ENCODE measurements at places on chromosomes 5 and 9.

GRCh38 chr5:31880449-31880848 lies 241.5 kb downstream of the PDZD2 start:
- DNase-seq: no peak

- DNase-seq: no peak
Measured at GRCh38 chr5:132209901-132210545, 17.6 kb downstream of the P4HA2 start.

DNA sequence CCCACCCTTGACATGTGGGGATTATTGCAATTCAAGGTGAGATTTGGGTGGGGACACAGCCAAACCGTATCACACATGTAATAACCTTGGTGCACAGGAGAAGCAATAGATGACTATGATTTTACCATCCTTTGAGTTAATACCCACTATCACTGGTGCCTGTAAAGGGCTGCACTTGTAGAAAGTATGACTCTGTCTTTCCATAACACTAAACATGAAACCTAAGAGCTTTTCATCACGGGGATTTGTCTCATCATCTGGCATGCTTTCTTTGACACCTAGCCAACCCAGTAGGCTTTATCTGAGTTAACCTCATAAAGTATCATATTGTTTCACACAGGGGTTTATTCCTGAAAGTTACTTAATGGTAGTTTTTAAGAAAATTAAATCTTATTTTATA lies 188.9 kb upstream of the TNC start:
- DNase-seq: no peak

DNA sequence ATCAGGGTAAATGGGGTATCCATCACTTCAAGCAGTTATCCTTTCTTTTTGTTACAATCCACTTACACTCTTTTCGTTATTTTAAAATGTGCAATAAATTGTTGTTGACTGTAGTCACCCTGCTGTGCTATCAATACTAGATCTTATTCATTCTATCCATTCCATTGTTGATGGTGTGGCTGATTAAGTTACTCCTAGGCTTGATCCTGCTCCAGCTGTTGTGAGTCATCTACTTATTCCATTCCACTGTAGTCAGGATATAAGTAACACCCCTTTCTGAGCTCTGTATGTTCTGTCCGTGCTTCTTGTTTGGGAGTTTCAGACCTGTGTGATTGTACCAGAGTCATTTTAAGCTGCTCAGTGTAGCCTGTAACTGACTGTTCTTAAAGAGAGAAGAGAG lies 122.5 kb upstream of the RUSC2 start:
- DNase-seq: no peak

GRCh38 chr5:14879393-14879792 lies 7.8 kb upstream of the ANKH start:
- DNase-seq: no peak

DNA sequence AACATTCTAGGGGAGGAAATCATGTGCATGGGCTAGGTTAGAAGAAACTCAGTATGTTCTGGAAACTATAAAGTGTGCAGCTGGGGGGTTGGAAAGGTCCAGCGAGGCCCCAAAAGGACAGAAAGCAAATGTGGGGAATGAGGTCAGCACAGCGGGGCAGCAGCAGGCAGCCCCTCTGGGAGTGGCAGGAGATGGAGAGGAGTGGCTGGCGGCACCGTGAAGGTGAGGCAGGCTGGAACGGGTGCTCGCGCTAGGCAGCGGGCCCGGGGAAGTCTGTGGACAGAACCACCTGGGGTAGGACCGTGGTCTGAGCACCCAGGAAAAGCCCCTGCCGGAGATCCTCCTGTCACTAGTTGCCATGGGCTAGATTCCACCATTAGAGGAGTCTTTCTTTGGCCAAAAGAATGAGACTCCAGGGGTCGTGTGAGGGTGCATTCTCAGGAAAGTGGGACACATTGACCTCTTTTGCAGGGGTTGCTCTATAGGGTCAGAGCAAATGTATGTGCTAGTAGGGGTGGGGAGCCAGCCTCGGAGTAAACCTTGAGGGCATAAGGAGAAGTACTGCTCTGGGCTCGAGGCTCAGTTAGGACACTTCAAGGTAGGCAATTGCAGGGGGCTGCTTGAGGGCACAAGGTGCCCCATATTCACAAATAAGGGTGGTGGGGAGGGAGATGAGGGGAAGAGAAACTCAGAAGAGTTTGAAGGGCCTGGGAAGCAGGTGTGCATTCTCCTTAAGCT lies 61.2 kb downstream of the IL6ST start:
- DNase-seq: no peak

GRCh38 chr5:18745988-18746615 lies 1111.8 kb downstream of the TAF11L14 start:
- peak; percentile 19 for DNase-seq

- no peak for DNase-seq
Measured at GRCh38 chr9:109133533-109133932, 13.8 kb upstream of the TMEM245 start.

- no peak for DNase-seq
Measured at GRCh38 chr5:64914396-64914795, 145.7 kb downstream of the CWC27 start.

- no peak for DNase-seq
Measured at GRCh38 chr5:5560016-5560415, 137.5 kb downstream of the ICE1 start.

- no peak for DNase-seq
Measured at GRCh38 chr5:67201897-67202549, 5.4 kb upstream of the CD180 start.

DNA sequence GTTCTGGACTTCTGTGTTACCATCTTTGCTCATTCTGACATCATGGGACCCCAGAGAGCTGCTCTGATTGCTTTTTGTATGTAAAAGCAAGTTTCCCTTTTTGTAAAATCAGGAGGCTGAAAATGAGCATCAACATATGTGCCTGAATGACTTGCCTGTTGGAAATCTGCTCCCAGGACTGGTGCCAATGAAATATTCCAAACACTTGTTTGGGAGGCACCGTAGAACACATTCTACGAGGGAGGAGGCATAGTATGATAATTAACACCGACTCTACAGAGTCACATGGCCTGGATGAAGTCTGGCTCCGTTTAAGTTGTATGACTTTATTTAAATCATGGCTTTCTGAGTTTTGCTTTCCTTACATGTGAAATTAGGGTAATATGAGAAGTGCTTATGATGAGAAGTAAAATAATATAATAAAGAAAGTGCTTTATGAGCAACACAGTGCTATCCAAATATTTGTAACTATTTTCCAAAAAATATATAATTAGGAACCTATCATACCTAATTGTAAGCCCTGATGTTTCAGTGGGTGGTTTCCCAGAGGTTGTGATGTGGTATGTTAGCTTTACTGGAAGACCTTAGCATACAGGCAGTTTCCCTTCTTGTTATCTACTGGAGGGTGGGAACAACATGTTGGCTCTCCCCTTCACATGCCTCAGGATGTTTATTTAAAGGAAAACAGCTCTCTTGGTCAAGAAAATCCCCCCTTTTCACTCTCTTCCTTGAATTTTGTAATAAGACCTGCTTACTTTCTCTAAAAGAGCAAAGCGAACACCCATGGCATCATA lies 238.1 kb downstream of the FBXL7 start:
- DNase-seq: no peak

GRCh38 chr9:14524873-14525515 lies 168.2 kb downstream of the ZDHHC21 start:
- no peak for DNase-seq

GRCh38 chr9:108443741-108444140 lies 412.0 kb downstream of the ACTL7B start:
- no peak for DNase-seq

DNA sequence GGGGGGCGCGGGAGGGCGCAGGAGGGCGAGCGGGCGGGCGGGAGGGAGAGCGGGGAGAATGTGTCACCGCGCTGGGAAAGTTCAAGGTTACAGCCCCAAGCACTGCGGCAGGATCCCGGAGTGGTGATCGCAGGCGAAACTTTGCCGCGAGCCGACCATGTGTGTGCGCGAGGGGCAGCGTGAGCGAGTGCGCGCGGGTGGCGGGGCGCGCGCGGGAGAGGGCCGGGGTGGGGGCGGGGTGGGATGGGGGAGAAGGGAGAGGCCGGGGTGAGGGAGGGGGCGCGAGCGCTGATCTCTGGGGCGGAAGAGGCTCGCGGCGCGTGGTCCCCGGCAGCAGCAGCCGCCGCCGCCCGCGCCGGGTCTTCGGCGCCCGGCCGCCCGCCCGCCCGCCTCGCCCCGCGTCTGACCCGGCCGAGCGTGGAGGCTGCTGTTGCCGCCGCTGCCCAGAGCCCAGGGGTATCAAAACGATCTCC lies at the start of gene NFIB:
Gene NFIB (minus strand): TSS at position 191 of the 473 bp plus-strand sequence. CDS start 630 bp downstream, outside the sequence.
- no peak for DNase-seq

DNA sequence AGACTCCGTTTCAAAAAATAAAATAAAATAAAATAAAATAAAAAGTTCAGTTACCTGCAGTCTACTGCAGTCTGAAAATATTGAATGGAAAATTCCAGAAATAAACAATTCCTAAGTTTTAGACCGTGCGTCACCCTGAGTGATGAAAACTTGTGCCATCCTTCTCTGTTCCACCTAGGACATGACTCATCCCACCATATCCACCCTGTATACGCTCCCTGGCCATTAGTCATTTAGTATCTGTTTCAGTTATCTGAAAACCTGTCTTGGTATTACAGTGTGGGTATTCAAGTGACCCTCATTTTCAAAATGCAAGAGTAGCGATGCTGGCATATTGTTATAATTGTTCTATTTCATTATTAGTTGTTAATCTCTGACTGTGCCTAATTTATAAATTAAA lies 51.8 kb upstream of the TEX48 start:
- no peak for DNase-seq

DNA sequence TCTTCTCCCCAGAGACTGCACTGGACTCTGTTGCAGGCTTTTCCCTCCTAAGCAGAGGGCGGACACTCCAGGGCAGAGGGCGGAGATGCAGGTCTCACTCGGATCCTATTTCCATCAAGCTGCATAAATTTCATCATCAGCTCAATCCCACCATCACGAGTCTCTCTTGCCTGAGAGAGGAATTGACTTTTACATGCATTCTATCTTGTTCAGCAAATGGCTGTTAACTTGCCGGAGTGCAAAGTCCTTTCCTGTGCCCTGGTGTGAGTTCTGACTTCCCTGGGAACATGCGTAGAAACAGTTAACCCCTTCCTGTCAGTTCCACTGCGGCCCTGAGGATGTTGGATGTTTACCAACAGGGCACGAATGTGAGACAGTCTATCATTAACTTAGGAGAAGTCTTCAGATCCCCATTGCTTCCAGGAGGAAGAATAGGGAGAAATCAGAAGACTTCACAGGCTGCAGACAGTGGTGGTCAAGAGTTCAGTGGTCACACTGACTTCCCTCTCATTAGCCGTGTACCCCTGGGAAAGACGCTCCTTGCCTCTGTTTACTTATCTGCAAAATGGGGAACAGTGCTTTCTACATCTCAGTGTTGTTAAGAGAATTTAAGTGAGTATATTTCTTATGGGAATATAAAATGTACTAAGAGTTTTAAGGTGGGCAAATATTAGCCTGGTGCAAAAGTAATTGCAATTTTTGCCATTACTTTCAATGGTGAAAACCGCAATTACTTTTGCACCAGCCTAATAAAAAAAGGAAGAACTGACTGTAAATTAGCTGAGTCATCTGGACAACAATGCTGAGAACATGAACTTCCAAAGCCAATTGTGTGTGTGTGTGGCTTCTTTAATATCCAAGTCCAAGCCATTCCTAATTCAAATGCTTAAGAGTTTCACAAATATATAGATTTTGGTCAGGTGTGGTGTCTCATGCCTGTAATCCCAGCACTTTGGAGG lies 248.0 kb downstream of the DRD1 start:
- DNase-seq: no peak

DNA sequence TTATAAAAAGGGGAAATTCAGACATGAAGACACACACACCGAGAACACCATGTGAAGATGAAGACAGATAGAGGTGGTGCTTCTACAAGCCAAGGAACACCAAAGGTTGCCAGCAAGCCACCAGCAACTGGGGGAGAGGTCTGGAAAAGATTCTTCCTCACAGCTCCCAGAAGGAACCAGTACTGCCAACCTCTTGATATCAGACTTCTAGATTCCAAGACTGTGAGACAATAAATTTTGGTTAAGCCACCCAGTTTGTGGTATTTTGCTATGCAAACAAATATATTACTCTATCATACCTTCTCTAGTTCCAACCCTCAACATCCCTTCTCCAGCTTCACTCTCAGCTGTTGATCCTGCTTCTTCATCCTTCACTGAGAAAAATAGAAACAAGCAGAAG lies 451.1 kb downstream of the EBF1 start:
- DNase-seq: no peak

DNA sequence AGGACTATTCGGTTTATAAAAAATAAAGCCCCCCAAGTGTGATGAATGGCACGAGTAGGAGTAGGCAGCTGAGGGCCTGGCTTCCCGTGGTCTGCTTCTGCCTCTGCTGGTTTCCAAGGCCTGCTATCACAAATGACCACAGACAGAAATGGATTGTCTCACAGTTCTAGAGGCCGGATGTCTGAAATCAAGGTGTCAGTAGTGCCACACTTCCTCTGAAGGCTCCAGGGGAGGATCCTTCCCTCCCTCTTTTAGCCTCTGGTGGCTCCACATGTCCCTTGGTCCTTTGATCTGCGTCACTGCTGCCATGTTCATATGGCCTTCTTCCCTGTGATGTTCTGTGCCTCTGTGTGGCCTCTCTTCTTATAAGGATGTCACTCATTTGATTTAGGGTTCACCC lies 15.1 kb downstream of the PRKACG start:
- DNase-seq: no peak

GRCh38 chr9:81535542-81536241 lies 153.7 kb downstream of the TLE1 start:
- DNase-seq: no peak

DNA sequence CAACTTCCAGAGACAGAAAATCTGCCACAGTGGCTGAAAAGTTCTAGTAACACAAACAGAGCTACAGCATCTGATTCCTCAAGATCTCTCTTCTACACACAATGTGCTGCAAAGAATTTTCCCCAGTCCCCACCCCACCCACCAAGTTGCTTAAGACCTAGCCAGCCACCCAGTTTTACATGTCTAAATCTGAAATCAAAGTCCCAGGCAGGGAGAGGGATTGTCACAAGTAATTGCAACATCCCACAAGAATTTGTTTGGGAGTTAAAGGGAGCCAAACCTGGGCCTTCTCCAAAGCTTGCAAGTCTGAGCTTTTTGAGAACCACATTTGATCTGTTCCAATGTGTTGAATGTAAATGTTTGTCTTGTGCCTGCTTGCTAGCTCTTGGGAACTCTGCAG lies 15.5 kb downstream of the IGIP start:
- DNase-seq: no peak

GRCh38 chr5:61999371-61999770 lies 306.6 kb upstream of the KIF2A start:
- no peak for DNase-seq

GRCh38 chr9:22425551-22425950 lies 21.1 kb upstream of the DMRTA1 start:
- no peak for DNase-seq

DNA sequence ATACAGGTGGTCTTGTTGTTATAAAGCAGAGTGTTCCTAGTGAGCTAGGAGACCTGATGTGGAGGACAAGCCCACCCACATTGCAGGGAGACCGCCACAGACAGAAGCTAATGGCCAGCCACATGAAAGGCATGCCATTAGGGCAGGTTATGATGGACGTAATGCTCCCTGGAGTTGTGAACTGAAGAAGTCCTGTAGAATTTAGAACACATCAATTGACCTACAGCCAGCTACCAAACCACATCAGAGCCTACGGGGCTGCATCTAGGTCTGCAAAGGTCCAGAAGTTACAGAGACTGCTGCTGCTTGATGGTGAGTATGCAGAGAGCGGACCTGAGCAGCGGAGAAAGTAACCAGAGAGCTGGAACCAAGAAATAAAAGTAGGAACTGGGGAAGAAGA lies 116.6 kb downstream of the LPAR1 start:
- no peak for DNase-seq
